Stimulated activated CD8-positive, alpha-beta memory T cell treated with anti-CD3 and anti-CD28 coated beads, Interleukin-7, amount 100 ng/mL, for 1 hour (primary cell): ENCODE measurements at places on chromosomes 16 and 17.

- no peak for DNase-seq
Observed at GRCh38 chr16:84313921-84314320, 19.2 kb downstream of the WFDC1 start.

DNA sequence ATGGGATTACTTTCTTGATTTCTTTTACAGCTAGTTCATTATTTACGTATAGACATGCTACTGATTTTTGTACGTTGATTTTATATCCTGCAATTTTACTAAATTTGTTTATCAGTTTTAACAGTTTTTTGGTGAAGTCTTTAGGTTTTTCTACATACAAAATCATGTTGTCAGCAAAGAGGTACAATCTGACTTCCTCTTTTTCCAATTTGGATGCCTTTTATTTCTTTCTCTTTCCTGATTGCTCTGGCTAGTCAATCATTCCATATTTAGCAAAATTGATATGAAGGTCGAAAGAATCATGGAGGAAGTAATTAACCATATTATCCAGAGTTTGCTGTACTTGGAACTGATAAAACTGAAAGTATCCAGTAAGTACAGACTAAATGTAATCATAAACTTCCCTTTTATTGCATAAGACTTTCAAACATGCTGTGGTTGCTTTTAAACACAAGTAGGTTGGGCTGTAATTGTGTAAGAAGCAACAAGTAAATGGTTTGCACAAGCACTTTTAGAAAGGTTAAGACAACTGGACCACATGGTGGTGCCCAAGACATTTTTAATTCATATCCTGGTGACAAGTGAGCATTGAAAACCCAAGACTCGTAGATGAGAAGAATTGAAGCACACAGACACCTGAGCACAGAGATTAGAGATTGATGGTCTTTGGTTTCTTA, 8.4 kb downstream of the GDE1 start:
- no peak for DNase-seq

GRCh38 chr17:45940293-45940692, 45.9 kb downstream of the MAPT start:
- DNase-seq, result no peak

DNA sequence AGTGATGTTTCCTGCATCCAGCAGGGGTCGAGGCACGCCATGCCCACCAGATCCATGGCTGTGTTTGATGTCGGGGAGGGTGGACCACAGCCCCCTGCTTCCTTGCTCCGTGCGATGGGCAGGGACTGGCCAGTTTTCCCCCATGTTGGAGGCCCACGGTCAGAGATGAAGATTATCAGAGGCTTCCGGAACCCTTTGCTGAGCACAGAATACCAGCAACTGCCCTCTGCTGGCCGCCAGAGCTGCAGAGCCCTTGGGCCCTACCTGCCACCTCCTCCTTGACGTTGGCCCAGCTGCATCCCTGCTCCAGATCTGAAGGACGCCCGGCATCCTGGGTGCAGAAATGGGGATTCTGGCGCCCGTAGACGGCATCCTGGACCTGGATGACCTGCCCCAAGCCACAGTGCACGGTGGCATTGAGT, 23.7 kb upstream of the BCO1 start:
- DNase-seq, result no peak

GRCh38 chr17:78669975-78670518, 92.9 kb upstream of the DNAH17 start:
- no peak for DNase-seq

GRCh38 chr17:61361084-61361483, 38.6 kb upstream of the TBX2 start:
- DNase-seq, result no peak

DNA sequence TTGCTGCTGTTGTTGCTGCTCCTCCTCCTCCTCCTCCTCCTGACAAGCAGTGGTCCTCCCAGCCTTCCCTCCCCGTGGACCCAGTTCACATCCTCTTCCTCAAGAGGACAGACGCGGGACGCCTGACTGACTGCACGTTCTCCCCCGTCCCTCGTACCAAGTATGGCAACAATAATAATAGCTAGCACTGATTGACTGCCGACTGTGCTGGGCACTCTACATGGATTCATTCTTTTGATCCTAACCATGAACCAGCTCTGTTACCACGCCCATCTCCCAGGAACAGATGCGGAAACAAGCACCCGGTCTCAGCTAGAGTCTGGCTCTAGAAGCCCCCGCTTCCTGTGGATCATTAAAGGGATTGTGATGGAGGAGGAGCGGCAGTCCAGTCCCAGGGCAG, 78.0 kb downstream of the GNAO1 start:
- DNase-seq, result no peak
